ENCODE measurements at places on chromosomes 5 and 9.

DNA sequence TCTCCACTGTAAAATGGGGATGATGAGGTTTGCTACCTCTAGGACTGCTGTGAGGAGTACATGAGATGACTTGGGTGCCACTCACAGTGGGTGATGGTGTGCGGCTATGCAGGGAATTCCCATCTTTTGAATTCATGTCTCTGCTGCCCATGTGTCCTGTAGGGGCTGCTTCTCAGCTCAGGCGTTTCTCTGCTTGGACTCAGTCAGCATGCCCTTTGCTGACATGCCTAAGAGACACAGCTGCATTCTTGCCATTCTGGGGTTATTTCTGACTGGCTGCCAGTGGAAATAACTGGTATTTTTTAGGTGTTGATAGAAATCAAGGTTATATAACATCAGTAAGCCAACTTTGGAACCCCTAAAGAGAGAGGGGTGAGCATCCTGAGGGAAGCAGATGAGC, 24.3 kb upstream of the XPA start:
- no peak for DNase-seq

DNA sequence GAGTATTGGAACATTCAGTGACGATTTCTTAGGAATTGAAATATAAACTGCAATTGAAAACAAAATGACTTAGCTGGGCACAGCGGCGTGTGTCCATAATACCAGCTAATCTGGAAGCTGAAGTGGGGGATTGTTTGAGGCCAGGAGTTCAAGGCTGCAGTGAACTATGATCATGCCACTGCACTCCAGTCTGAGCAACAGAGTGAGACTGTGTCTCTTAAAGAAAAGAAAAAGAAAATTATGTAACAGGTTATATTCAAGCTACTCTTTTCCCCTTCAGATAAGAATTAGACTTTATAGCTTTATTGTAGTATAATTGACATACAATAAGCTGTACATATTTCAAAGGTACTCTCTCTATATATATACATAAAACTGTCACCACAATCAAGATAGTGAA, 6.4 kb downstream of the SLC26A2 start:
- DNase-seq = no peak

DNA sequence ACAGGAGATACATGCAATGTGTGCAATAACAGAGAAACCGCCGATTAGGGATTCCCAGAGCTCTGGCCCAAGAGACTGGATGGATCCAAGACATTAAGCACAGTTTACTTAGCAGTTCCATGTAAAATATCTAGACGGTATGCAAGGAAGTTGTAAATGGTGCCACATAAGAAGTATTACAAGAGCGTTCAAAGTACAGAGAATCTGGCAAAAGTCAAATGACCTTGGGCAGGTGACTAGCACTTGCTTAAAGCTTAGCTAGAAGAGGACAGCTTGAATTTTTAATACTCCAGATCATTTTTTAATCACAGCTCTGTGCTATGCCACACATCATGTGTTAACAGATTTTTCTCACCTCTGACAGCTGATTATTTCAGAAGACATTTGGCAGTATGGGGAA, 72.3 kb upstream of the TNPO1 start:
- no peak for DNase-seq

DNA sequence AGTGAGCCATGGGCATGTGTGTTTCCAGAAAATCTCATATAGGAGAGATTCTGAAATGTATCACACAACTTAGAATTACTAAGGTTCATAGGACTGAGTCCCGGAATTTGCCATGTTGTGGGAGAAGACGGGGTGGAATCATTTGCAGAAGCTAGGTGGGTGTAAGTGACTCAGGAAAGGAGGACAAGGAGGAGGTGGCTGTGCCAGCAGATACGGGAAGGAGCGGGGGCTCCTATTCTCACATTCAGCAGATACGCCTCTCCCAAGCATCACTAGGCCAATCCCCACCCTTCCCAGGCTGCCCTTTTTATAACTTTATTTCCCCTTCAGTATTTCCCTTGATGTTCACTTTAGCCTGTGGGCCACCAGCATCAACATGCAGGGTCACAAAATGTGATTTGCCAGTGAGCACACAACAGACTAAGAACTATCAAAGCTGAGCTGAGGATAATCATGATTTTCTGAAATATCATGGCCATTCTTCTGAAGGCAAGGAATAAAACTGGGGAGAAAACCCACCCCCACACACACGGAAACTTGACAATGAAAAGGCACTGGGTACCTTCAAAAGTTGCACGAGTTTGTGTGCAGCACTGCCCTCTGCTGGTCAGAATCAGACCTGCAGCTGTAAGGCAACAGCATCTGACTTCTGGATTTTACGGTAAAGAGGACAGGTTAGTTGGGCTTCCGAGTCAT, 133.2 kb downstream of the MTX3 start:
- DNase-seq = peak; percentile 81

DNA sequence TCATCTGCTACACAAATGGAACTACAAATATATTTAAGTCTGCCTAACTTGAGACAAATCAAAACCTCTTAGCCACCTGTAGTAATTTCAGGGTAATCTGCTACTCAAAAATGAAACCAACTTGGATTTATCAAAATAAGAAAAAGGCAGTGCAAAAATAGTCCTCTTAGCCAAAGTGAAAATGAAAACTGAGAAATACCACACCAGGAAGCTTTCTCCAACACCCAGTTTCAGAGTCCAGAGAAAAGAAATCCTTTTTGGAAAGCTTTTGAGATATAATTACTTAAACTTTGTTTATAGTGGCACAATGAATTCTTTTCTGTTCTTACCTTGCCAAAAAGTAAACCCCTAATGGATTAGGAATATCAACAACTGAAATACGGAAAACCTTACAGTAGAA, 990.4 kb downstream of the EFNA5 start:
- DNase-seq = no peak

GRCh38 chr5:157571357-157571827, 4.2 kb downstream of the ADAM19 start:
- DNase-seq = no peak

DNA sequence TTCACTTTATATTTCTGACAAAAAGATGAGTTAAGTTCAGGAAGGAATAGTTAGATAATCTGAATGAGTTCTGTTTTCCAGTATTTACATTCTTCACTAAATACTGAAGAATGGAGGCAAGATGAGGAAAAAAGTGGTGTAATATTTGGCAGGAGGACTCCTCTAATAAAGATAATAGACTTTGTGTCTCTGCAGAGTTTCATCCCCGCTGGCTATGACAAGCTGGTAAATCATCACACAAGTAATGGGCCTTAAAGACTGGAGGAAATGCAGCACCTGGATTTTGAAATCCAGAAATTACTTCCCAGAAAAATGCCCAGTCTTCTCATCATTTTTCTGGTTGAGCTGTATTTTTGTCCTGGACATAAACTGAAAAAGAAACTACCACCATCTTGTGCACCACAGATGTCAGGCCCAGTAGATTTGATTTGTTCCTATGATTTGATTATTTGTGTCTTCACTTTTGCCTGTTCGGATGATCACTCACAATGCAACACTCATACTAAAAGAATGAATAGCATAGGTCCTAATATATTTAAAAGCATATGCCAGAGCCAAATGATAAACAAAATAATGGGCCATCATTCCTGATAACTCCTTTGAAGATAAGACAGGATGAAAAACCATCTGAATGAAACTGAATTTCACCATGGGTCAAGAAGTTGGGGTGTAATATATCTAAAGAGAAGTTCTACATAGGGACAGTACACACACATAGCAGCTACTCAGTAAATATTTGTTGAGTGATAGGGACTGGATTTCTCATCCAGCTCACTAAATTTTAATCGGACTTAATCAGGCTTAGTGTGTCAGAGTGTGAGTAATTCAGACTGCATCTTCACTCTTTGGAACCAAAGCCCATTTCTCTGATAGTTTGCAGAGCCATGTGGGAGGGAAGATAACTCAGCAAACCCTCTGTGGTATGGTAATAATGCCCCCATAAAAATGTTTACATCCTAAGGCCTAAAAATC, 200.5 kb downstream of the HINT1 start:
- DNase-seq = no peak

GRCh38 chr5:139762615-139763170, 32.9 kb upstream of the PSD2 start:
- no peak for DNase-seq

Data from endothelial cell (in vitro differentiated cells).